Stimulated activated CD8-positive, alpha-beta memory T cell treated with anti-CD3 and anti-CD28 coated beads, Interleukin-2, amount 100 ng/mL, for 48 hours (primary cell): ENCODE measurements at places on chromosomes 7 and 10.

GRCh38 chr10:70589762-70590654 lies 12.5 kb downstream of the PRF1 start:
- no peak for DNase-seq

DNA sequence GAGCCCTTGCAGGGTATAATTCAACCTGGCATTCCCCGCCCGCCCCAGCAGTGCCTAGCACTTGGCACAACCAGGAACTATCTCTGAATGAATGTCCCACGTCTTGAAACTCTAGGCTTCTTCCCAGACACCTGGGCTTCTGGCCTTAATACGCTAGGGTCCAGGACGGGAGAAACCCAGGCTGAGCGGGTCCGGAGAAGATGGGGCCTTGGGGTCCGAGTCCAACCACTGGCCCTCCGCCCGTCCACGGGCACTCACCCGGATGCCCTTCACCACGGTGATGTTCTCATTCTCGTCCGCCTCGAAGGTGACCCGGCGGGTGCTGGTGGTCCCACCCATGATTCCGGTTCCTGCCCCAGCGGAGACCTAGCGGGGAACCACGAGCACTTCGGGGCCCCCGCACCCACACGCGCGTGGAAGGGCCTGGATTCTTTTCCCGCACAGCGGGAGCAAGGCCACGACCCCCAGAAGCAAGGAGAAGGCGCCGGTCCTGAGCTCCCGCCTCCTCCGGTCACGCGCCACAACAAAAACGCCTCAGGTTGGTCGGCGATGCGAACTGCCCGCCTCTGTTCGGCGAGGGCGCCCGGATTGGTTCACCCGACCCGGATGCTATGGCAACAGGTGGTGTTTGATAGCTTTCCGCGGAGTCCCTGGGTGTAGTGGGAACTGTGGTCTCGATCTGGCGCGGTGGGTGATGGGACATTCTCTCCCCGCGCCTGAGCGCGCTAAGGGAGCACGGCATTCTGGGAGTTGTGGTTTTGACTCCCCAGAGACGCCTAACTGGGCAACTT lies at the start of gene CHCHD3:
TSS of gene CHCHD3 (minus strand) at position 492 of the 791 bp plus-strand sequence. CDS start at position 339, 153 bp downstream.
- peak; percentile 91 for DNase-seq

DNA sequence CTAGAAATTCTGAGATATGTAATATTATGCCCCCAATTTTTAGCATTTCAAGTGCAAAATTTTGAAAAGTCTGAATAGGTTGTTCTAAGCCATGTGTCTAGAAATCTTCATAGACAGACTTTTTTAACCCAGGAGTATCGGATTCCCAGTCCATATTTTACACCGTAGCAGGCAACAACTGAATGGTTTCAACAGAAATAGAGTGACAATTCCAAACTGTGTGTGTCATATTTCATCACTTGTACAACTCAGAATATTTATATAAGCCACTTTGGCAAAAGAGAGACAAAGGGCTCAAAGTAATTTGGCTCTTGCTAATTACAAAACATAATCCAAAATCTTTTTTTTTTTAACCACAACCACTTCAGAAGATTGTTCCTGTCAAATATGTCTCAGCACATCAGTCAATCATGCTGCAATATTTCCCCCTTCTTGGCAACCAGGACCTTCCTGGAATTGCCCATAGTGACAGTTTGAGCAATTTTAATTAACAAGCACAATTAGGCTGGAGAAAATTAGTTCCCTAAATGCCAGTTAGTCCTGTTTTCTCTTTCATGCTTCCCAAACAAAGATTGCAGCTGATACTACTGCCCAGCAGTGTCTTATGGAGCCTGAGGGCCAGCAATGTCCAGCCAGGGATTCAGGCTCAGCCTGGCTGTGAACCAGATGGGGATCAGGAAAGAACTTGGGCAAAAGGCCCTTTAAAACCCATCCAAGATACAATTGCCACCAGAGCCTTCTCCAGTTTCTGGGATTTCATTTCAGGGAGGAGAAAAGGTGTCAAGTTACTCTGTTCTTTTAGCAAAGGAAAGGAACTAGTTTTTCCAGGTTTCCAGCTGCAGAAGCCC lies 533.3 kb upstream of the GHITM start:
- no peak for DNase-seq

GRCh38 chr7:125218076-125218475 lies 288.5 kb upstream of the POT1 start:
- no peak for DNase-seq

DNA sequence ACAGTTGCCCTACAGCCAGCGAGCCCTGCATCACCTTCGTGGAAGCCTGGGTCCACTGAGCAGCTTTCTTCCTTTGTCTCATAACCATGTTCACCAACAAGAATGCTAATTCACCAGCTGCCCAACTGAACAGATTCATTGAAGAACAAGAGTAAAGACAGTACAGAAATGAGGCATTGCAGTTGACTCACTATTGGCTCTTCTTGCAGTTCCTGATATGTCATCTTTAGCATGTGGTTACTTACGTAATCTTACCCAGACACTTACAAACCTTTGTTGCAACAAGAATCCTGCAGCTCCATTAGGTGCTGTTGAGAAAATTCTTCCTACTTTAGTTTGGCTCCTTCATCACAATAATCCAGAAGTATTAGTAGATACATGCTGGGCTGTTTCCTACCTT lies 174.0 kb upstream of the TPK1 start:
- no peak for DNase-seq

DNA sequence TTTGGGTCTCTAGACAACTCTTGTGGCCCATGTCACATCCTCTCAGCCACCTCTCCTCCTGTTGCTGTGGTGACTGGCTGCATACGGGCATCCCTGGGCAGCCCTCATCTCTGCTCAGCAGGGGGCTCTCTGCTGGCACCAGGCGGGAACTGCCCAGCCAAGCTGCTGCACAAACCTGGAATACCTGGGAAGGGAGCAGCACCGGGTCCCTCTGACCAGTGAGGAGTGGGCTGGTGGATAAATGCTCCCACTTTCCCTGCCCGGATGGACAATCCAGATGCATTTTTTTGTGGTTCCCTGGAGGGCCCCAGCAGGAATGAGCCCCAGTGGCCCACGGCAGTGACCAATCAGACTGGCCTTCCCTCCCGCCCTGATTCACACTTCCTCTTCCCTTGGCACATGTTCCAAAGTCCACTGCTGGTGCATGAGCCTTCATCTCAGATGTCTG lies 21.9 kb downstream of the GRID1 start:
- DNase-seq: no peak

DNA sequence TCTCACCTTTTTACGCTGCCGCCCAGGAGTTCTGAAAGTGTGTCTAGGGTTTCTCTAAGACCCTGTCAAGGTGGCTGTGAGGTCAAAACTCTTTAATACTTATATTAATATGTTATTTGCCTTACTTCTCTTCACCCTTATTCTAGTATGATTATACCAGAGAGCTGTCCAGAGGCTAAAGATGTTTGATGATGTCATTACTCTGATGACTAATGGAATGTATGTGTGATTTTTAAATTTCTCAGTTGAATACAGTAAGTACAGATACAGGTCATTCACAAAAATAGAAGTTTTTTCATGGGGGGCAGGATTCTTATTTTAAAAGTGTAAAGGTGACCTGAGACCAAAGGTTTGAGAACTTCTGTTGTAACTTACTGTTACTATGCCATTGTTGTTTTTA lies 150.6 kb upstream of the FOXP2 start:
- no peak for DNase-seq

- DNase-seq: no peak
Observed at GRCh38 chr7:11831736-11832495, at the start of gene THSD7A. TSS of gene THSD7A (minus strand) at chr7:11832198. CDS start at chr7:11831946, 252 bp downstream.

GRCh38 chr10:1872151-1872726 lies 134.9 kb upstream of the ADARB2 start:
- no peak for DNase-seq

DNA sequence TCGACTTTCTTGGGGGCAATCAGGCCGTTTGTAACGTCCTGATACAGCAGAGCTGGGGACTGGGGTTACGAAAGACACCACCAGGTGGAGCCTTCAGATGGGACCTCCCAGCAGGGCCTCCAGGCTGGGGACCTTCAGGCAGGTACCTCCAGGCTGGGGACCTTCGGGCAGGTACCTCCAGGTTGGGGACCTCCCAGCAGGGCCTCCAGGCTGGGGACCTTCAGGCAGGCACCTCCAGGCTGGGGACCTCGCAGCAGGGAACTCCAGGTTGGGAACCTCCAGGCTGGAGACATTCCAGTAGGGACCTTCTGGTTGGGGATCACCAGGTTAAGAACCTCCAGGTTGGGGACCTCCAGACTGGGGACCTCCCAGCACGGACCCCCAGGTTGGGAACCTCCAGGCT lies 23.5 kb upstream of the GPR146 start:
- no peak for DNase-seq

GRCh38 chr7:29771081-29771816 lies 35.1 kb upstream of the WIPF3 start:
- no peak for DNase-seq

GRCh38 chr7:140192620-140193019 lies 15.8 kb upstream of the KDM7A start:
- DNase-seq: no peak

DNA sequence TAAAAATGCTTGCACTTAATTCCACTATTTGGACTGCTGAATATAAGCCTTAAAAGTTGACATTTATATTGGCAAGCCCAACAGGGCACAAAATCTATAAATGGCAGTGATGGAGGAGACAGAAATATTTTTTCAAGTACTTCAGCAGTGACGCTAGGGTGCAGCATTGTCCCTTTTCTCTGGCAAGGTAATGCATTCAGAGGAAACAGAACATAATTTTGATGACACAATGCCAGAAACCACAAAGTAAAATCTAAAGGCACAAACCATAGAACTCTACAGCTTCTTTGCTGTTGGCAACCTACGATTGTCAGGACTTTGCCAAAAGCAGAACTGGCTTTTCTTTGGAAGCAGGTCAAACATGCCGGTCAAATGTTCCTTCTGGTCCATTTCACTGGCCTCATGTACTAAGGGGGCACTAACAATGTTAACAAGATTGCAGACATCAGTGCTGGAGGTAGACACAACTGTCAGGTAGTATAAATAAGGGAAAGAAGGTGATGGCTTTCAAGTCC lies 30.9 kb upstream of the FAM133B start:
- DNase-seq: peak; percentile 50

GRCh38 chr10:130900441-130901160 lies 410.9 kb downstream of the TCERG1L start:
- no peak for DNase-seq

DNA sequence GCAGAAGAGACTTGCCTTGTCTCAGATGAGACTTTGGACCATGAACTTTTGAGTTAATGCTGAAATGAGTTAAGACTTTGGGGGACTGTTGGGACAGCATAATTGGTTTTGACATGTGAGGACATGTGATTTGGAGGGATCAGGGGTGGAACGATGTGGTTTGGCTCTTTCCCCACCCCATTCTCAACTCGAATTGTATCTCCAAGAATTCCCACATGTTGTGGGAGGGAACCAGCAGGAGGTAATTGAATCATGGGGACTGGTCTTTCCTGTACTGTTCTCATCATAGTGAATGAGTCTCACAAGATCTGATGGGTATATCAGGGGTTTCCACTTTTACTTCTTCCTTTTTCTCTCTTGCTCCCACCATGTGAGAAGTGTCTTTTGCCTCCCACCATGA lies 229.7 kb upstream of the KCND2 start:
- DNase-seq: no peak
